Subcutaneous preadipocyte (primary cell): ENCODE measurements at places on chromosomes 2 and 18. TPM values are rescaled to one million over a fixed set of nuclear protein-coding genes. Genes with fewer than 3 reads are reported as not detected.

STARD6 gene
- under 0.01 TPM in 1 of 2 replicates, not detected in the other for total RNA-seq

GALR1 gene
- under 0.01 TPM in 1 of 2 replicates, not detected in the other for total RNA-seq

PDCL3 gene
- 10.3 and 12.5 TPM in 2 replicates for total RNA-seq

MYCN gene
- not detected in 2 replicates for total RNA-seq

ZNF385B gene
- under 0.01 and 0.37 TPM in 2 replicates for total RNA-seq

IL36RN gene
- not detected in 2 replicates for total RNA-seq

CHST9 gene
- not detected in 2 replicates for total RNA-seq

OTOF gene
- under 0.01 and 0.39 TPM in 2 replicates for total RNA-seq

ANKRD30BL gene
- total RNA-seq: not detected in 2 replicates

RAB17 gene
- total RNA-seq: 0.20 TPM in 1 of 2 replicates, not detected in the other

ALK gene
- total RNA-seq: not detected in 2 replicates

MC2R gene
- total RNA-seq: not detected in 2 replicates

GAD1 gene
- total RNA-seq: not detected in 2 replicates

CYBRD1 gene
- total RNA-seq: 100 and 131 TPM in 2 replicates

SLC16A14 gene
- under 0.01 and 0.20 TPM in 2 replicates for total RNA-seq

PRKRA gene
- 43.6 and 47.0 TPM in 2 replicates for total RNA-seq

EVX2 gene
- total RNA-seq: not detected in 2 replicates

UGT1A4 gene
- not detected in 2 replicates for total RNA-seq

C2orf80 gene
- total RNA-seq: not detected in 2 replicates

ATG4B gene
- total RNA-seq: 39.5 and 47.0 TPM in 2 replicates

ALPG gene
- not detected in 2 replicates for total RNA-seq

DLGAP1 gene
- total RNA-seq: 0.39 and 1.5 TPM in 2 replicates

SIX3 gene
- total RNA-seq: under 0.01 and 0.39 TPM in 2 replicates

FASTKD2 gene
- total RNA-seq: 42.6 and 51.2 TPM in 2 replicates

ZNF521 gene
- total RNA-seq: 38.6 and 41.1 TPM in 2 replicates

ZDBF2 gene
- total RNA-seq: 6.6 and 7.0 TPM in 2 replicates

MEP1B gene
- total RNA-seq: not detected in 2 replicates

FHOD3 gene
- total RNA-seq: 1.1 and 1.6 TPM in 2 replicates

DSC1 gene
- total RNA-seq: not detected in 2 replicates

CFAP65 gene
- 0.20 TPM in 1 of 2 replicates, not detected in the other for total RNA-seq

CROCC2 gene
- 0.20 and 0.37 TPM in 2 replicates for total RNA-seq

KIAA2012 gene
- not detected in 2 replicates for total RNA-seq

AKAIN1 gene
- total RNA-seq: not detected in 2 replicates

VRK2 gene
- total RNA-seq: 30.1 and 36.8 TPM in 2 replicates

SUMO1 gene
- 79.4 and 90.3 TPM in 2 replicates for total RNA-seq

MAPK4 gene
- not detected in 2 replicates for total RNA-seq

STRADB gene
- total RNA-seq: 35.3 and 49.5 TPM in 2 replicates

SIGLEC15 gene
- 0.73 and 5.1 TPM in 2 replicates for total RNA-seq

LIPG gene
- 1.5 and 4.5 TPM in 2 replicates for total RNA-seq

ACVR1C gene
- under 0.01 TPM in 1 of 2 replicates, not detected in the other for total RNA-seq

NEB gene
- 0.20 and 0.73 TPM in 2 replicates for total RNA-seq

TRABD2A gene
- 22.4 and 26.2 TPM in 2 replicates for total RNA-seq

KLHL30 gene
- under 0.01 TPM in 2 replicates for total RNA-seq

SCLY gene
- 15.1 and 27.8 TPM in 2 replicates for total RNA-seq

RUFY4 gene
- not detected in 2 replicates for total RNA-seq

COLEC11 gene
- total RNA-seq: 0.37 and 0.59 TPM in 2 replicates

GPR45 gene
- total RNA-seq: not detected in 2 replicates

GKN1 gene
- not detected in 2 replicates for total RNA-seq

KCNJ3 gene
- total RNA-seq: not detected in 2 replicates

MYO1B gene
- 189 and 247 TPM in 2 replicates for total RNA-seq

BOLL gene
- not detected in 2 replicates for total RNA-seq

SPTBN1 gene
- 242 and 464 TPM in 2 replicates for total RNA-seq

HOXD9 gene
- 0.37 and 0.78 TPM in 2 replicates for total RNA-seq
